Dorsolateral prefrontal cortex (tissue), 122 donors: ENCODE measurements at places on chromosomes 12 and 14. TPM values are rescaled to one million over a fixed set of nuclear protein-coding genes. Genes with fewer than 3 reads are reported as not detected.

DNA sequence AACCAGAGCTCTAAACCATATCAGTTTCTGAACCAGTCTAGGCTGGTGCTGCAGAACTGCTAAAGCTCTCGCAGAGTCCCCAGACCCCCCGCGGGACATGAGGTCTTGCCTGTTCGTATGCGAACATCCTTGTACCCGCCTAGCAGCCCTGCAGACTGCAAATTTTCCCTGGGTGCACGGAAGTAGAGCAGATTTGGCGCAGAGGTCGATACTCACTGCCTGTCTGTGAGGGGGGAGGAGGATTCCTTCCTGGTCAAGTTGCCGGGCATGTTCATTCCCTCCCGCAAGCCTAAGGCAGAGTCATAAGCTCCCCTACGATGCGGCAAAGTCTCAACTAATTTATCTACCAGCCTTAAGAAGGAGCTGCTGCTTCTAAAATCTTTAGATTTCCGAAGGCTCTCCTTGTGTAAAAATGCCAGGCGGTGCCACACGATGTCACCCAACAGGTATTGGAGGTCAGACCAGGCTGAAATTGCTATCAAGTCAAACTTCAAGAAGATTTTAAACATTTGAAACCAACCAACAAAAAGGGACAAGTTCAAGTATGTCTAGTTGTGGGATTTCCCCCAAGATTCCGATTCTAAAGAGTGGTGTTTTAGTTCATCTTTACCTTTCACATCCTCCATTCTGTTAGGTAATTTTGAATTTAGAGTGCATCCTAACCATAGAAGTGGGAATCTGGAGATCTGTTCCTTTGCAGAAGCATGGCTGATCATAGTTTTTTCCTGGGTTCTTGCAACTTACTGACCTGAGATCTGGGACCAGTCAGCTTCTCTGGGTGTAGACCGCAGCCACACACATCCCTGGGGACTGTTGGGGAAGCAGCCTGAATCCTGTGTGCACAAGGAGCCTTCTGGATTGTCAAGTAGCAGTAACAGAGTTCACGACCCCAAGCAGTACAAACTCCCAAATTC is 1.6 kb upstream of the PAX9 start:
- DNase-seq = no peak

DNA sequence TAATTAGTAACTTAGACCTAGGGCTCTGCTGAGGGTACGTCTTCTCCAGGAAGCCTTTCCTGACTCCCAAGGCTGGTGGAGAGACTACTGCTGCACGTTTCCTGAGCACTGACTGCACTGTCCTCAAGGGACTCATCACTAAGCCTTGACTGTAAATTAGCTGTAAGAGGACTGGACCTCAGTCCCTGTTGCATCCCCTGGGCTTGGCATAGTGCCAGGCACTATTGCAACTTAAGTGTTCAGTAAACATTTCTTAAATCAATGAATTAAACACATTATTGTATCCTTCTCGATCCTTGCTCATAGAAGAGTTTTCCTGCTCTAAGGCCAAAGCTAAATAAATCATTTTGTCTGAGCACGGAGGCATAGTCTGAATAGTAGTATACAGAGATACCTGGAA is 31.9 kb upstream of the IFNG-AS1 start:
- DNase-seq = no peak

GRCh38 chr14:97977651-97978261 is 1180.6 kb downstream of the VRK1 start:
- peak; percentile 77 for DNase-seq

- no peak for DNase-seq
These were observed 8.2 kb downstream of the ENDOU start for GRCh38 chr12:47717046-47717442.

The TAS2R20 gene
- total RNA-seq = 4.8 TPM

The FOXG1 gene
- total RNA-seq = 55.9 TPM

The PRB2 gene
- total RNA-seq = 8.0 TPM

The LAG3 gene
- not detected for total RNA-seq
